K562 (cell line): ENCODE measurements at places on chromosomes 5 and 9. TPM values are rescaled to one million over a fixed set of nuclear protein-coding genes. Genes with fewer than 3 reads are reported as not detected.

The IL3 gene
- not detected in 2 replicates for total RNA-seq

The SEMA4D gene
- total RNA-seq: 4.7 and 5.1 TPM in 2 replicates

The ARHGEF37 gene
- 0.27 and 0.51 TPM in 2 replicates for total RNA-seq

The C1QTNF3 gene
- total RNA-seq: 0.96 and 1.8 TPM in 2 replicates

The IFNK gene
- total RNA-seq: not detected in 2 replicates

The SLC6A7 gene
- total RNA-seq: not detected in 2 replicates

The OR1J2 gene
- not detected in 2 replicates for total RNA-seq

The TSLP gene
- total RNA-seq: 1.3 and 1.7 TPM in 2 replicates

The RAB3C gene
- not detected in 2 replicates for total RNA-seq

The TSSK1B gene
- total RNA-seq: not detected in 2 replicates

The PCDHGA3 gene
- 0.24 and 0.38 TPM in 2 replicates for total RNA-seq

The TRMO gene
- total RNA-seq: 12.2 and 12.5 TPM in 2 replicates

The WNT8A gene
- not detected in 2 replicates for total RNA-seq

The FOXD4L3 gene
- not detected in 2 replicates for total RNA-seq

The MYOZ3 gene
- total RNA-seq: not detected in 2 replicates

The COL27A1 gene
- total RNA-seq: 0.07 and 0.16 TPM in 2 replicates

The HSPB3 gene
- total RNA-seq: 4.1 and 4.3 TPM in 2 replicates

The COL15A1 gene
- 4.9 and 5.1 TPM in 2 replicates for total RNA-seq

The IDNK gene
- total RNA-seq: 0.55 and 0.63 TPM in 2 replicates

The FBP2 gene
- not detected in 2 replicates for total RNA-seq

The MLLT3 gene
- 0.18 and 0.33 TPM in 2 replicates for total RNA-seq

The ORM1 gene
- total RNA-seq: 2.9 and 3.4 TPM in 2 replicates

The LURAP1L gene
- not detected in 2 replicates for total RNA-seq

The PCDHA2 gene
- total RNA-seq: not detected in 2 replicates

The ZNF367 gene
- 13.1 and 13.2 TPM in 2 replicates for total RNA-seq

The PCDH12 gene
- total RNA-seq: 0.04 TPM in 1 of 2 replicates, not detected in the other

The IL13 gene
- not detected in 2 replicates for total RNA-seq

The ZNF79 gene
- total RNA-seq: 6.3 and 6.4 TPM in 2 replicates

The PKD2L2 gene
- total RNA-seq: not detected in 2 replicates

The DAPK1 gene
- 24.4 and 27.5 TPM in 2 replicates for total RNA-seq

The GGTA1 gene
- total RNA-seq: not detected in 2 replicates

The MCC gene
- 0.07 and 0.18 TPM in 2 replicates for total RNA-seq

The PCDHA6 gene
- not detected in 2 replicates for total RNA-seq

The ENTPD2 gene
- 0.60 and 0.85 TPM in 2 replicates for total RNA-seq

The STOM gene
- 56.7 and 56.9 TPM in 2 replicates for total RNA-seq

The LCN10 gene
- total RNA-seq: 0.29 TPM in 1 of 2 replicates, not detected in the other

The XRCC4 gene
- 15.4 and 15.7 TPM in 2 replicates for total RNA-seq

The LRRC26 gene
- not detected in 2 replicates for total RNA-seq
